ENCODE measurements at places on chromosomes 13 and 19.
A peak's percentile ranks its signal among the peaks of the same experiment; 100 is the strongest.

- DNase-seq = peak; percentile 100
Observed at GRCh38 chr19:12890787-12891552, at the start of gene GCDH. TSS of gene GCDH (plus strand) at chr19:12891160. CDS start at chr19:12891305, 145 bp downstream.

DNA sequence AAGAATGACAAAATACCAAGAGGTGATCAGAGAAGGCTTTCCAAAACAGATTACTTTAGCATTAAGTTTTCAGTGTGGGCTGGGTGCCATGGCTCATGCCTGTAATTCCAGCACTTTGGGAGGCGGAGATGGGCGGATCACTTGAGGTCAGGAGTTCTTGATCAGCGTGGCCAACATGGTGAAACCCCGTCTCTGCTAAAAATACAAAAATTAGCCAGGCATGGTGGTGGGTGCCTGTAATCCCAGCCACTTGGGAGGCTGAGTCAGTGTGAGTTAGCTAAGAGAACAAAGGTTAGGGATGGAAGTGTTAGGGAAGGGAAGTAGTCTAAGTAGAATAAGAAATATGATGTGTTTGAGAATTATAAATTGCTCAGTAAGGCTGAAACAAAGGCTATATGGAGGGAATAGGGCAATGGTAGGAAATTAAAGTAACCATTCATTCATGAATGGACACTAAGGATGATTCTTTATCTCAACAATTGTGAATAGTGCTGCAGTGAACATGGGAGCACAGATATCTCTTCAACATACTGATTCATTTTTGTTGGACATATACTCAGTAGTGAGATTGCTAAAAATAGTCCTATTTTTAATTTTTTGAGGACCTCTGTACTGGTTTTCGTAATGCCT, 3.9 kb upstream of the RCBTB2 start:
- no peak for DNase-seq

- no peak for DNase-seq
Observed at GRCh38 chr13:75689686-75690085, 53.6 kb downstream of the LMO7 start.

GRCh38 chr19:14015524-14016035, 9.5 kb upstream of the RFX1 start:
- DNase-seq = peak; percentile 89

GRCh38 chr19:43725468-43725867, 9.6 kb downstream of the IRGC start:
- DNase-seq = no peak

- peak; percentile 31 for DNase-seq
Observed at GRCh38 chr19:2235381-2236063, 607 bp downstream of the PLEKHJ1 start.
